Vagina (tissue), 2 donors: ENCODE measurements at places on chromosomes 11 and 22. TPM values are rescaled to one million over a fixed set of nuclear protein-coding genes. Genes with fewer than 3 reads are reported as not detected.

The UPK3A gene
- total RNA-seq = not detected

The CDC42EP2 gene
- total RNA-seq = 27.7 TPM

- no peak for DNase-seq
Observed at GRCh38 chr11:12388173-12388572, 10.8 kb downstream of the PARVA start.

DNA sequence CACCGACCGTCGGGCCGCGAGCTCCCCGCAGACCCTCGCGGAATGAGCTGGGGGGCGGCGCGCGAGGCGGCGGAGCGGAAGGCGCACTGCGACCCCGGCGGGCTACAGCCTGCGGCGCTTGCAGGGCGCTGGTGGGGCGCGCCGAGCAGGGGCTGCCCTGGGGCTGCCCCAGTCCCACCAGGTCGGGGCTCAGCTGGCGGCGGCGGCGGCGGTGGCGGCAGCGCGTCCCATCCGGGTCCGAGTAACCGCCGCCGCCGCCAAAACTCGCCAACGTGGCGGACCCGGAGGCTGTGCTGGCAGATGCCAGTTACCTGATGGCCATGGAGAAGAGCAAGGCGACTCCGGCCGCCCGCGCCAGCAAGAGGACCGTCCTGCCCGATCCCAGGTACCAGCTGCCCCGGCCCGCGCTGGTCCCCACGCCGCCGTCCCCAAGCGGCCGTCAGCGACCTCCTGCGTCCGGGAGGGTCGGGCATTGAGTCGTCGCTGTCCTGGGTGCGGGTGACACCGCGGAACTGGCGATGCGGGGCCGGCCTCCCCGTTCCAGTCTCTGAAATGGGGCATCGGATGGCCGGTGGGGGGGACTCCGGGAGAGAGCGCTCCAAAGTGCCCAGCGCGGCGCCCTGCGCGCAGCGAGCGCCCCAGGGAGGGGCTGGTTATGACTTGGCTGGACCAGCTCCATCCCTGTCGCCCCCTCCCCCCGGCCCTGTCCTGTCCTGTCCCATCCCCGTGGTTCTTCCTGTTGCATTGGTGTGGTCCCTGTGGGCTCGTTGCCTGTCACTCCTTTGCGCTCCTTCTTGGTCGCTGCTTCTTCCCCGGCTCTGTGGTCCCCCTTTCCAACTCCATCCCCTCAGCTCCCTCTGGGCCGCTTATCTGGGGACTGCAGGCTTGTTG lies 63.5 kb downstream of the CRYBB2 start:
- no peak for DNase-seq

DNA sequence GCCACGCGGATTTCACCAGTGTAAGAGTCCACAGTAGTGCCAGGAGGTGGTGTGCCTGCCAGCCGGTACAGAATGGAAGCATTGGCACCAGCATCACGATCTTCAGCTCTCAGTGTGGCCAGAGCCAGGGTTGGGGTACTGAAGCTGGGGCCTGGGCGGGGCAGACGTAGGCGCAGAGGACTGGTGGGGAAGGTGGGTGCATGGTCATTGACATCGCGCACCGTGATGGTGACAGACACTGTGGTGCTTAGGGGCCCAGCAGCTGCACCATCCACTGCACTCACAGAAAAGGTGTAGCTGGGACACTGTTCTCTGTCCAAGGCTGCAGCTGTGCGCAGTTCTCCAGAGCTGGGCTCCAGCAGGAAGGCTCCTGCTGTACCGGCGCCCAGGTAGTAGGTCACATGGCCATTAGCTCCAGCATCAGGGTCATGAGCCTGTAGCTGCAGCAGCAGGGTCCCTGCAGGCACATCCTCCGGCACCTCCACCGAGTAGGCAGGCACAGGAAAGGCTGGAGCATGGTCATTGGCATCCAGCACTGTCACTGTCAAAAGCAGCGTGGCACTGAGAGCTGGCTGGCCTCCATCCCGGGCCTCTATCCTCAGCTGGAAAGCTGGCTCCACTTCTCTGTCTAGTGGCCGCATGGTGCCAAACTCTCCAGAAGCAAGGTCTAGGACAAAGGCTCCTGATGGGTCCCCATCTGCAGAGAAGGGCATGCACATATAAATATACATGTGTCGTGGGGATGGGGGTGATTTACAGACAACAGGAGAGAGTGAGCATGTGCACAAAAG lies 7.9 kb upstream of the TPP1 start:
- DNase-seq = no peak

DNA sequence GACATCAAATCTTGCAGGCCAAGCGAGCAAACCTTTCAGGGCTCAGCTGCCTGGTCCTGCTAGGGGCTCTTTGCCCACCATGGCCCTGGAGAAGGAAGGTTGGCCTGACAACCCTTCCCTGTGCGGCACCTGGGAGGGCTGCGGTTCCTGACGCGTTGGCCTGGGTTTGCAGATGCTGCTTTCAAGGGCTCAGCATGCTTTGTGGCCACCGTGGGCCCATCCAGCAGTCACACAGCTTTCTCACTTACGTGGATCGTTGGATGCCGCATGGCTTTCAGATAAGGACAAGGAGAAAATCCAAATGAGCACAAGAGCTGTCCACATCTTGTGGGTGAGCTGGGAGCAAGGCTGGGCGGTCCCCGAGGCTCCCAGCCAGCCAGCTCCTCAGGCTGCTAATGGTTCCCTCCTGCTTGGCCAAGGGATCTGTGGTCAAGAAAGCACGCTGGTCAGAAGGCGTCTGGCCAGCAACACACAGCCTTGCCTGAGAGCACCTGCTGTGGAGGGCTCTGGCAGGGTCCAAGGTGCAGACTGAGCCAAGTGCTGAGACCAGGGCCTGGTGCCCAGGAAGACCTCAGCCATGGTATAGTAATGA lies 8.2 kb downstream of the C11orf24 start:
- no peak for DNase-seq
